ENCODE measurements at places on chromosomes 12 and 14.

DNA sequence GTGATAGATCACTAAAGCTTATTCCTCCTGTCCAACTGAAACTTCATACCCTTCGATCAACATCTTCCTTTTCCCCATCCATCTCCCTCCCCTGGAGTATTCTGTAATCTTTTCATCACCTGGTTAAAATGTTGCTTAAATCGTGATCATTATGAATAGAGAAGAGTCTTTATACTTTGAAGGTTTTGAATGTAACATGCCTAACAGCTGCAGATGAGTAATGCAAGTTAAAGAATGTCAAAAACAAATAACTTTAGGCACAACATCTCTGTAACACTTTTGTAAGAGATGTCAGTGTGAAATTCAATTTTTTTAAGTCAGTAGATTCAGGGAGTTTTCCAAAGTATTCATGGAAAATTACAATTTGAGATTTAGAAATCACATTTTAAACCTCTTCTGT, 25.0 kb downstream of the RXYLT1 start:
- H3K27me3 ChIP-seq, result no peaks in the 10 kb centered on the region
- H3K4me1 ChIP-seq, result peaks cover 4% of the 10 kb centered on the region
- no peak overlapping the region for H3K4me3 ChIP-seq
- DNase-seq, result no peak
- no peak overlapping the region for H3K27ac ChIP-seq

DNA sequence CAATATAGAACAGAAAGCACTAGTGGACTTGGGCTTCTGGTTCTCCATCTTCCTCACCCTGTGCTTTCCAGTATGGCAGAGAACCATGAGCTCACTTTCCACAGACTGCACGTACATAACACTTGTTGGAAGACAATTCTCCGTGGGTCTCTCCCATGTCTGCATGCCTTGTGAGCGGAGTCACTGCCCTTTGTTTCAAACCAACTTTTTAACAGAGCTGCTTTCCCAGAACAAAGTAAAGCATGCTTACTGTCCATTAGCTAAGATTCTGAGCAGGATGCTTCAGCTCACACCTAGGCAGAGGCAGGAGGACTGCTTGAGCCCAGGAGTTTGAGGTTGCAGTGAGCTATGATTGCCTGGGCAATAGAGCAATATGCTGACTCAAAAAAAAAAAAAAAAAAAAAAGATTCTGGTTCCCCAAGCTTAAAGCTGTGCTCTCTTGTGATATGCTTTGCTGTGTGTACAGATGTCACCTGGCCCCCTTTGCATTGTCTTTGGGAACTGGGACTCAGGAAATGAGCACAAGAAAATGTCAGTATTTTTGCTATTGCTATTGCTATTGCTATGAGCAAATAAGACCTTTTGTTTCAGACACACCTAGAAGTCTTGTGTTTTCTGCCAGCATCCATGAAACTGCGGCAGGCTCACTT, 54.6 kb upstream of the PTGR2 start:
- no peaks in the 10 kb centered on the region for H3K27me3 ChIP-seq
- no peaks in the 10 kb centered on the region for H3K36me3 ChIP-seq
- no peak overlapping the region for H3K27ac ChIP-seq
- H3K4me3 ChIP-seq, result no peak overlapping the region

DNA sequence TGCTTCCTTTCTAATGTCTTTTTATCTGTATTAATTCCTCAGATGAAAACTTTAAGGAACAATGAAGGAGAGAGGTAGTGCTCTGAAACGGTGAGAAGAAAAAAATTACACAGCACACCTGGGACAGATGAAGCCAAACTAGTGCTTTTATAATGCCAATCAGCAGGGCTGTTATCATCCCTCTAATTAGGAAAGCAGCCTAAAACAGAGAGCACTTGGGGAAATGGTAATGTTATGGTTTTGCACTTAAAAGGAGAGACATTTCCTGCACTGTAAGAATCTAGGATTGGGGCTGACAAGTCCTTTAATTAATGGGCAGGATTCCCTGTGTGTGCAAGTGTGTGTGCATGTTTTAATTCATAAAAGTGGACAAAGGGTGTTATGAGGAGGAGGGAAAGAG, 4.8 kb upstream of the LMO3 start:
- no peak overlapping the region for H3K27ac ChIP-seq
- no peaks in the 10 kb centered on the region for H3K36me3 ChIP-seq
- H3K27me3 ChIP-seq, result peaks cover 50% of the 10 kb centered on the region
- no peak overlapping the region for H3K4me3 ChIP-seq

DNA sequence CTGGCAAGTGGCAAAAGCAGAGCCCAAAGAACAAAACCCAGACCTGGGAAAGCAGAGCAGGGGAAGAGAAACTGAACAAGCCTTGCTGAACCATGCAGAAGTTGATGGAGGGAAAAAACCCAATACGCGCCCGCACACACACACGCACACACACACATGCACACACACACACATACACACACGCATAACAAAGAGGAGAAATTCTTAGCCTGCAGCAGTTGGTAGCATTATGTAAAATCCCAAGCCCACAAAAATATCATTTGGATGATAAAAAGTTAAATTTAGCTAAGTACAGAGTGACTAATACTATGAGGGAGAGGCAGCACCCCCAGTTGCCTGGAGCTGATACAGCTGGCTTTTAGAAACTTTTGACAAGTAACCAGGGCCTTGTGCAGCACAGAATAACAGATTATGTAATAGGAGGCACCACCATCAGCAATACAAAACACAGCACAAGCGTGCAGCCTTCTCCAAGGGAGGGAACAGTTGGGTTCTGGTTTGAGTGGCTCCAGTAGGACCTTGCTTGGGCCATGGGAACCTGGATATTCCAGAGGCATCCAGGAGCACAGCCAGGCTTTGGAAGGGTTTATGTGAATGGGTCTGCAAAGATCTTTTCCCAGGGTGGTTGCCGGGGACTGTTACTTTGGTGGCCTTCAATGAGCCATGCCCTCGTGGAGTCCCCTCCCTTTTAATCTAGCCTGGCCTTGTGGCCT, 35.3 kb downstream of the PITPNM2 start:
- H3K27me3 ChIP-seq, result no peaks in the 10 kb centered on the region
- peak overlapping the region; percentile 49 for H3K27ac ChIP-seq
- H3K4me1 ChIP-seq, result peaks cover 64% of the 10 kb centered on the region
- no peak overlapping the region for H3K4me3 ChIP-seq
- peaks cover 10% of the 10 kb centered on the region for H3K36me3 ChIP-seq

- no peak overlapping the region for H3K27ac ChIP-seq
- H3K36me3 ChIP-seq, result no peaks in the 10 kb centered on the region
- DNase-seq, result peak; percentile 67
- peaks cover 25% of the 10 kb centered on the region for H3K4me1 ChIP-seq
- peak overlapping the region; percentile 81 for H3K4me3 ChIP-seq
Observed at GRCh38 chr12:116880817-116881324, 370 bp downstream of the HRK start.

- no peak overlapping the region for H3K4me3 ChIP-seq
- peaks cover 1% of the 10 kb centered on the region for H3K36me3 ChIP-seq
- no peak overlapping the region for H3K27ac ChIP-seq
- H3K27me3 ChIP-seq, result no peaks in the 10 kb centered on the region
- H3K4me1 ChIP-seq, result peaks cover 34% of the 10 kb centered on the region
Observed at GRCh38 chr12:116556964-116557698, 2.0 kb upstream of the MAP1LC3B2 start.

- H3K27me3 ChIP-seq, result no peaks in the 10 kb centered on the region
- H3K36me3 ChIP-seq, result no peaks in the 10 kb centered on the region
- no peak overlapping the region for H3K4me3 ChIP-seq
Observed at GRCh38 chr12:14694970-14695369, 1.4 kb downstream of the GUCY2C start.

GRCh38 chr12:41188058-41188840, at the start of gene PDZRN4:
Gene PDZRN4 (plus strand): TSS chr12:41188320.
- H3K4me1 ChIP-seq, result peaks cover 6% of the 10 kb centered on the region
- no peak within 1 kb of the TSS for H3K27ac ChIP-seq
- H3K4me3 ChIP-seq, result no peak within 1 kb of the TSS
- no peak for DNase-seq
- H3K27me3 ChIP-seq, result peaks cover 40% of the 10 kb centered on the region

DNA sequence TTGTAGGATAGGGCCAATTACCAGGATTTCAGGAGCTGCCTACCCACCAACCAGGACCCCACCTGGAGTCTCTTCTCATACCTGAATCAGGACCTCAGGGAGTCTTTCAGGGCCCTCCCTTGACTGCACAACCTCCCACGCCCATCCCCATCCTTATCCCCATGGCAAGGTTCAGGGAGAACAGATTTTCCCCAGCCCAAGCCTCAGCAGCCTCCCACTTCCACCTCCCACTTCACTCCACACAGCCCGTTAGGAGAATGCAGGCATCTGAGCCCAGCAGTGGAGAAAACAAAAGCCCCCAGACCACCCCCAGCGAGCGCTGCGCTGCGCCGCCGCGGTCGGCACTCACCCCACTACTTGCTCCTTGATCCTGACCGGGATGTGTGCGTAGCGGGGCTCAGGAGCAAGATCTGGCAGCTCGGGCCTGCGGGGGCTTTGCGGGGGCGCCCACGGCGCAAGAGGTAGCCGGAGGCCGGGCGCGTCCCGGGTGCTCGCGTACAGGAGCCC, 1.4 kb downstream of the B4GALNT1 start:
- H3K27ac ChIP-seq, result no peak overlapping the region
- H3K4me3 ChIP-seq, result no peak overlapping the region

- H3K36me3 ChIP-seq, result peaks cover 20% of the 10 kb centered on the region
- H3K27ac ChIP-seq, result no peak overlapping the region
- DNase-seq, result no peak
- no peak overlapping the region for H3K4me3 ChIP-seq
- peaks cover 23% of the 10 kb centered on the region for H3K4me1 ChIP-seq
- H3K27me3 ChIP-seq, result no peaks in the 10 kb centered on the region
Observed at GRCh38 chr12:92568691-92569090, 134.1 kb upstream of the PLEKHG7 start.
